ENCODE measurements at places on chromosomes 6 and 20.

GRCh38 chr20:41398408-41398807 is 31.8 kb upstream of the EMILIN3 start:
- DNase-seq = no peak

GRCh38 chr20:35939264-35939663 is 15.0 kb downstream of the SCAND1 start:
- no peak for DNase-seq

- DNase-seq = no peak
These were observed 48.0 kb downstream of the ADTRP start for GRCh38 chr6:11730641-11731040.

DNA sequence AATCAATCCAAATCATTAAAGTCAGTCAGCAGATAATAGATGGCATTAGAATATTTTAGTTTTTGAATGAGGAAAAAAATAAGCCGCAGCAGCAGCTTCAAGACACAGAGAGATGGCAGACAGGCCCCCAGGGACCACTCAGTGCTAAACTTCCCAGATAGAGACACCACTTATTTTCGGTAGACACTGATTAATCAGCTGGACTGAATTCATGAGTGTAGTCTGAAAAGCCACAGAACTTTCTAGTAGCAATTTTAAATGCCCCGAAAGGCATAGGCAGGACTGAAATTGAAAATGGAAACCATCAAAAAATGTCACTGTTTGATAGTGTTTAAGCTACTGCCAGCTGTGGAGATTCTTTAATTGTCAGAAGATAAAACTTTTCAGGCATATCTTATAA is 3.1 kb upstream of the CLDN20 start:
- DNase-seq = no peak

- no peak for DNase-seq
These were observed 111.5 kb downstream of the TMEM242 start for GRCh38 chr6:157211603-157212455.

- DNase-seq = no peak
These were observed 141.0 kb upstream of the MLN start for GRCh38 chr6:33944686-33945411.

GRCh38 chr6:124968401-124968800 is 6.2 kb downstream of the RNF217 start:
- no peak for DNase-seq

DNA sequence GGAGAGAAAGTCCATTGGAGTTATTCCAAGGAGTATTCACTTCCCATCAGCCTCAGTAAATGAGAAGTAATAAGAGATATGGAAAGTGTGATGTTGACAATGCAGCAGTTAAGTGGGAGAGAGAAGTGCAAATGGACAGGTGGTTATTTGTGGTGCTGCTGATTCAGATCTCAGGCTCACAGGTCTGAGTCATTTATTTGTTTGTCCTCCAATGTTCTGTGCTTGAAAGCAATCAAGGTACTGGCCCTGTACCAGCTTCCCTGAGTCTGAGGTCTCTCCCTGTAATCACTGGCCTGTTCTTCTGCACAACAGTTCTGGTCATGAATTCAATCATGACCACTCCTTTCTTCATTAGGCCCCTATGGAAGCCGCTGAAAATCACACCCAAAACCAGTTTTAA is 827.7 kb downstream of the MAFB start:
- DNase-seq = no peak

DNA sequence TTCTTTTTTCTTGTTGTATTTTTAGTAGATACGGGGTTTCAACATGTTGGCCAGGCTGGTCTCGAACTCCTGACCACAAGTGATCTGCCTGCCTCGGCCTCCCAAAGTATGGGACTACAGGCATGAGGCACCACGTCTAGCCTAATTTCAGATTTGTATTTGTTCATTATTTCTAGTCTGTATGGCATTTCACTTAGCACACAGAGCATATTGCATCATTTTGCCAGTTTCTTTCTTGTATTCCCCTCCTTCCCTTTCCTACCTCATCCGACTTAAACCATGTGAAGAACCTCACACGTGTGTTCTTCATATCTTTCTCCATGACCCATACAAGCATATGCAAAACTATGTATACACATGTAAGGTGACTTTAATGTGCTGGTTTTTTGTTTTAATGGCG is 470.0 kb downstream of the CBLN4 start:
- DNase-seq = no peak

Data from cardiac muscle cell (in vitro differentiated cells and primary cell).